ENCODE measurements at places on chromosomes 4 and X.
A peak's percentile ranks its signal among the peaks of the same experiment; 100 is the strongest.

GRCh38 chr4:140928880-140929279 lies 172.7 kb upstream of the TBC1D9 start:
- H3K36me3 ChIP-seq = peaks cover 3% of the 10 kb centered on the region
- no peaks in the 10 kb centered on the region for H3K27me3 ChIP-seq
- no peak overlapping the region for H3K4me3 ChIP-seq
- H3K4me1 ChIP-seq = peaks cover 7% of the 10 kb centered on the region
- no peak for DNase-seq
- H3K27ac ChIP-seq = no peak overlapping the region

GRCh38 chrX:130682990-130683389 lies 220.0 kb downstream of the ENOX2 start:
- H3K27ac ChIP-seq = no peak overlapping the region
- H3K27me3 ChIP-seq = no peaks in the 10 kb centered on the region
- peaks cover 9% of the 10 kb centered on the region for H3K4me1 ChIP-seq
- DNase-seq = no peak
- H3K36me3 ChIP-seq = no peaks in the 10 kb centered on the region

DNA sequence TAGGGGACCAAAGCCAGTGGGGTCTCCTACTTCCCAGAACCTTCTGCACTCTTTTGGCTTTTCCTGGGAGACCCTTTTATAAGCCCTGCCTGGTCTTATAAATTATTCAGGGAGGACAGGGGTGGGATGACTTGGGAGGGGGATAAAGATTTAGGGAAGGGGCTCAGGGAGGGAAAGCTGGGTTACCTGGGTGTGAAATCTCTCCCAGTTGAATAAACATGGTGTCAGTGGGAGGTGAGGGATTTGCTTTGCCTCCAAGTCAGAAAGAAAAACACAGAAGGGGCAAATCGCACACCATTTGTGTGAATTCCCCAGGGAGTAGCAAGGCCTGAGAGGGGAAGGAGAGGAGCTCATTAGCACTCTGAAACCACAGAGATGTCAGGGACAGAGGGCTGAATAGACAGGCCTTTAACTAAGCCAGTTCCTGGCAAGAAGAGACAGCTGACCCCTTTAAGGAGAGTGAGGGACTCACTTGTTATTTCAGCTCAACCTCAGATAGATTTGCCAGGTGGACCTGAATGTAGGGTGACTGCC lies at the start of gene RIPPLY1:
RIPPLY1 (minus strand) TSS at position 51 of the 534 bp plus-strand sequence. CDS start 54 bp downstream, outside the sequence.
- H3K4me3 ChIP-seq = no peak within 1 kb of the TSS
- H3K4me1 ChIP-seq = peaks cover 4% of the 10 kb centered on the region
- no peaks in the 10 kb centered on the region for H3K36me3 ChIP-seq
- H3K27me3 ChIP-seq = no peaks in the 10 kb centered on the region
- no peak within 1 kb of the TSS for H3K27ac ChIP-seq
- DNase-seq = no peak

GRCh38 chrX:11446949-11447348 lies 153.7 kb downstream of the AMELX start:
- H3K36me3 ChIP-seq = no peaks in the 10 kb centered on the region
- no peak overlapping the region for H3K4me3 ChIP-seq
- H3K27me3 ChIP-seq = no peaks in the 10 kb centered on the region
- no peak for DNase-seq
- H3K27ac ChIP-seq = no peak overlapping the region

DNA sequence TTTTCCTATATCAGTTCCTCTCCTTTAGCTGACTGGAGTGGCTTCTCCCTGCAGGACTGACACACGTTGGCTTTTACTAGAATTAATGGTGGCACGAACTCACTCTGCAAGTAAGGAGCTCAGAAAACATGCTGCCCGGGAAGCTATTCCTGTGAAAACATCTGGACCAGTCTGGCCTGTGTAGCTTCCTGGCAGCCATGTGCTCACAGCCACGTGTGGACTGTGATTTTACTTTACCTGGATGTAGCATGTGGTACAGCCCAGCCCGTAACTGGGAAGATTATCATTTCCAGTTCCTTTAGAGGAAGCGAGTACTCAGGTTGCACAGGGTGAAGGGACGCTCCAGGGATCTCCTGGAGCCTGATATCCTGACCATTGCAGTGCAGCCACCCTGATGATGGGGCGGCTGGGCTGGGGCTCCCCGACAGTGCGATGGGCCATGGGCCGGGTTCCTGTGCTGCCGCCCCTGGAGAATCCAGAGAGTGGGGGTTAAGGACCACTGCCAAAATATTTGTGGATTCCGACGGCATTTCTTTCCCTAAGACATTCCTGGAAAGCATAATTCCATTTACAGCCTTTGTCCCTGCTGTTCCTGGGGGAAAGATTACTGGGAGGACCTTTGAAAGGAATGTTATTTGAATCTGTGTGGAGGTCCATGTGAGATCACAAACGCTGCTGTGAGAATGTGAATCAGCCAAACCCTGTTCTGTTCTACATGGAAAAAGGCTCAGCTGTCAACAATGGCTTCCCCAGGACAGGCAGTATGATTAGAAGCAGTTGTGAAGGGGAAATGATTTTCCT lies 35.0 kb downstream of the PROM1 start:
- DNase-seq = no peak
- peaks cover 20% of the 10 kb centered on the region for H3K4me1 ChIP-seq
- no peak overlapping the region for H3K27ac ChIP-seq
- H3K27me3 ChIP-seq = no peaks in the 10 kb centered on the region

DNA sequence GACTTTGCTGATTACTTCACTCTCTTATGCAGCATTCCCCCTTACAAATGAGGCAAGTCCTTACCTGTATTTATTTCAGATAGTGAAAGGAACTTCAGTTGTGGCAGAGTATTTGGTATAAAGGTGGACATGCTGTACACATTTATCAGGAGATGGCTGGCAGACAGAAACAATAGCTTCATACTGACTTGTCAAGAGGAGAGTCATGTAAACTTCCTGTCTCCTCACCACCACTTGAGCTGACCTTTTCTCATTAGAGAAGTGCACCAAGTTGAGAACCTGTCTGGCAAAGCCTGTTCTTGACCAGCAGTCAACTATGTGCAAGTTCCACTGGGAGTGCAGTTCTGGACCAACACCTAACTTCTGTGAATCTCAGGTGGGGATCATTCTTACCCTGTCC lies 80.8 kb downstream of the LARP1B start:
- H3K4me1 ChIP-seq = no peaks in the 10 kb centered on the region
- no peaks in the 10 kb centered on the region for H3K27me3 ChIP-seq
- no peak for DNase-seq
- H3K4me3 ChIP-seq = no peak overlapping the region
- H3K27ac ChIP-seq = no peak overlapping the region
- H3K36me3 ChIP-seq = peaks cover 26% of the 10 kb centered on the region

DNA sequence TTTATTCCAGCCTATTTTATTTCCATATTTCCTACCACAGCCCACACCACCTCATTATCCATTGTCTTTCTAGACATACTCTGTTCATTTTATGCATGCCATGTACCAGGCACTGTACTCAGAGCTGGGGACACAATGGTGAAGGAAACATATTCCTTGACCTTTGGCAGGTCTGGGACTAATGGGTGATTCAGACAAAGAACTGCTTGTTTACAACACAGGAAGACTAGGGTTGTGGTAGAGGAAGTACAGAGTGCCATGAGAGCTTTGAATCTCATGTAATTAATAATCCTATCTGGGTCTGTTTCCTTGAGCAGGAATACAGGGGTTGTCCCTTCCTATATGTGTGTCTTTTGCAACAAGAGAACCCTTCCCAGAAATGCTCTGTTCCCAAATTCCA lies 75.1 kb upstream of the NUDT10 start:
- no peak overlapping the region for H3K27ac ChIP-seq
- no peaks in the 10 kb centered on the region for H3K36me3 ChIP-seq
- H3K27me3 ChIP-seq = no peaks in the 10 kb centered on the region
- DNase-seq = no peak

DNA sequence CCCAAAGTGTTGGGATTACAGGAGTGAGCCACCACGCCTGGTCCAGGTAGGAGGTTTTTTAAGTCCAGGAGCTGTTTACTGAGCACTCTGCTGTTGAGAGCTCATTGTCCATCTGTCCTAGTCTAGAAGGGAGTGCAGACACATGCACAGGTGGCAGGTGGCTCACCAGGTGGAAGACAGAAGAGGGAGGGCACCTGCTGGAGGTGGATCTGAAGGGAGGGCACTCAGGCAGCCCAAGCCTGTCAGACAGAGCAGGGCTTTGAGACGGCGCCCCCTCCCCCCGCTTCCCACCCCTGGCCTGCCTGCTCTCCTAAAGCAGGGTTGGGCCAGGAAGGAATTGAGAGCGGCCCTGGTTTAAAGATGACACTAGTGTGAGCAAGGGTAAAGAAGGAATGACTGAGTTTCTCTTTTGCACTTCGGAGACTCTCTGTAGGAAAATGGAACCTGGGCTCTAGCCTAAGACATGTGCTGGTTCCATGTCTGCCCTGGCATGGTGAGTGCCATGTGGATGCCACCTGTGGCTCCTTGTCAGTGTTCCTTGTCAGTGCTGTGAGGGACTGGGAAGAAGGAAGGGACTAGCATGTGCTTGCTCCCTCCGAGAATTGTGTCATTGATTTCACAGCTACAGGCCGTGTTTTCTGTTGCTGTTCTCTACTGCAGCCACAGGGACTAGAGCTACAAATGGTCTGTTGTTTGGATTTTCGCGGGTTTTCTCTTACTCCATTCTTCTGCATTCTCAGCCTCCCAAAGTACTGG lies 108.6 kb downstream of the TNIP2 start:
- no peak overlapping the region for H3K4me3 ChIP-seq
- DNase-seq = no peak
- peak overlapping the region; percentile 59 for H3K27ac ChIP-seq

DNA sequence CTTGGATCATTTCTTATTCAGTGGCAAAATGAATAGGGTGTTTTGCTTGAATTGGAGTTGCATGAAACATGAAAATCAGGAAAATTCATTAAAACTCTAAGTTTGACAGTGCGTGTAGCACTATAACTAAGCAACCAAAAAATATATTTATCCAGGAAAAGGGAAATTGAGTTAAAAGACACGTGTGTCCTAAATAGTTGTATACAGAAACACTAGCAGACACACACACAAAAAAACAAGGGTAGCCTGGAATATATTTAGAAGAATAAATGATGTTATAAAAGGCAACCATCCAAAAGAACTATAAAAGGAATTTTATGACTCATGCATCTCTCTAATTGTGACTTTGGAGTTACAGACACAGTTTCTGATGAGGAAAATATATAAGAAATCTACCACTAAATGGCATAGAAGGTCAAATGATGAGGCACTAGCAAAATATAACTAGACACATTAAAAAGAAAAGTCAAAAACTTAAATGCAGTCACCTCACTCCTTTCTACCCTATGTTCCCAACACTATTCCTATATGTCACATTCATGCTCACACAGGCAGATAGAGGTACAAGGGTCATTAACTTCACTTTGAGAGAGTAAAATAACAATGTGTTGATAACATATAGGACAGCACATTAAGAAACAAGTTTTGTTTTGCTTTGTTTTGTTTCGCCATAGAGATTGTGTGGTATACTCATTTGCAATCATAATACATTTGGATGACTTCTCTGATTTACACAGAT lies 793.6 kb upstream of the INTU start:
- no peaks in the 10 kb centered on the region for H3K36me3 ChIP-seq
- DNase-seq = no peak
- no peaks in the 10 kb centered on the region for H3K4me1 ChIP-seq

DNA sequence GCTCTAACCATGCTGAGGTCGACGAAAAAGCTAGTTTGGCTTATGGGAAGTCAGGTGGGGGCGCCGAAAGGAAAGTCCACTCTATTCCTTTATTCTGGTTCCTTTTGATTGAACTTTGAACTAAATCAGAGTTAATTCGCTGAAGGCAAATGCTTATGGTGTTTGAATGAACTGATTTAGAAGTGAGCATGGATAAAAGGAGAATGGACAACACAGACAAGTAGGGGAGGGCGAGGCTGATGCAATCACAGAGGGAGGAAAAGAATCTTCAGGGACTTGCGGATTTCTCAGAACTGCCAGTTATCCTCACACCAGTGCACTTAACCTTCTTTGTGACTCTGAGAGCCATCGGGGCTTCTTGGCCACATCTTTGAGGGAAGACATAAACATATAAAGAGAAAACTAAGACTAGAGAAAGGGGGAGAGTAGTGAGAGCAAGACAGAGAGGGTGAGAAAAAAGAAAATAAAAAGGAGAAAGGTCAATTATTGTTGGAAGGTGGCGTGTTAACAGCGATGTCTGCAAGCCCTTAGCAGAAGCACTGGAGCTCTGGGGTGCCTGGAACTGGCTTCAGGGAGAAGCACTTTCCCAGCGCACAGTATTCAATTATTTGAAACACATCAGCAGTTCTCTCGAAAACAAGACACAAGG lies 79.6 kb upstream of the PLAC1 start:
- H3K36me3 ChIP-seq = no peaks in the 10 kb centered on the region
- peaks cover 1% of the 10 kb centered on the region for H3K4me1 ChIP-seq
- no peak overlapping the region for H3K4me3 ChIP-seq
- DNase-seq = no peak

DNA sequence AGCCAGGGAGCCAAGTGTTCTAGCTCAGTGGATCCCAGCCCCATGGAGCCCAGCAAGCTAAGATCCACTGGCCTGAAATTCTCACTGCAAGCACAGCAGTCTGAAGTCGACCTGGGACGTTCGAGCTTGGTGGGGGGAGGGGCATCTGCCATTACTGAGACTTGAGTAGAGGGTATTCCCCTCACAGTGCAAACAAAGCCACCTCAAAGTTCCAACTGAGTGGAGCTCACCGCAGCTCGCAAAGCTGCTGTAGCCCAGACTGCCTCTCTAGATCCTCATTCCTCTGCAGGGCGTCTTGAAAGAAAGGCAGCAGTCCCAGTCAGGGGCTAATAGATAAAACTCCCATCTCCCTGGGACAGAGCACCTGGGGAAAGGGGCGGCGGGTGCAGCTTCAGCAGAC lies 226.3 kb downstream of the ZIC3 start:
- H3K4me1 ChIP-seq = no peaks in the 10 kb centered on the region
- no peak overlapping the region for H3K27ac ChIP-seq
- no peaks in the 10 kb centered on the region for H3K27me3 ChIP-seq
- H3K4me3 ChIP-seq = no peak overlapping the region
- no peak for DNase-seq

DNA sequence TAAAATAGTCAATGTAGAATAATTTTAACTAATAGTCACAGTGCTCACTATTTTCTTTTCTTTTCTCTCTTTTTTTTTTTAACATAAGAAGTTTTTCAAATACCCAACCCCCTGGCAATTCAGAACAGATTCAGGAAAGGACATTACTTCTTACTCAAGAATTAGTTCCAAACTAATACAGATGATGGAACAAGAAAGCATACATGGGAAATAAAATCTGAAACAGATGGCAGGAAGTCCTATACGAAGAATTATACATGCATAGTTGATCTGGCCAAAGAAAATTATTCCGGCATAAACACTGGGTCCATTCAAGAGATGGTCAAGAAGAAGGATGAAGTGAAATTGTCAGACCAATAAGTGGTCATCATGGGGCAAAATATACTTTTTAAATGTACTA lies 614.4 kb upstream of the INTU start:
- H3K4me3 ChIP-seq = no peak overlapping the region
- no peaks in the 10 kb centered on the region for H3K27me3 ChIP-seq
- H3K4me1 ChIP-seq = no peaks in the 10 kb centered on the region
- no peaks in the 10 kb centered on the region for H3K36me3 ChIP-seq

GRCh38 chrX:150774798-150775568 lies 81.8 kb downstream of the MTMR1 start:
- H3K4me1 ChIP-seq = no peaks in the 10 kb centered on the region
- no peak overlapping the region for H3K4me3 ChIP-seq
- DNase-seq = no peak
- peaks cover 11% of the 10 kb centered on the region for H3K36me3 ChIP-seq
- no peak overlapping the region for H3K27ac ChIP-seq

- H3K4me1 ChIP-seq = peaks cover 1% of the 10 kb centered on the region
- DNase-seq = no peak
- H3K27ac ChIP-seq = peak overlapping the region; percentile 49
- no peak overlapping the region for H3K4me3 ChIP-seq
Measured at GRCh38 chr4:35106091-35106734, 1138.1 kb downstream of the ARAP2 start.
